ENCODE measurements at places on chromosomes 12 and 14.

DNA sequence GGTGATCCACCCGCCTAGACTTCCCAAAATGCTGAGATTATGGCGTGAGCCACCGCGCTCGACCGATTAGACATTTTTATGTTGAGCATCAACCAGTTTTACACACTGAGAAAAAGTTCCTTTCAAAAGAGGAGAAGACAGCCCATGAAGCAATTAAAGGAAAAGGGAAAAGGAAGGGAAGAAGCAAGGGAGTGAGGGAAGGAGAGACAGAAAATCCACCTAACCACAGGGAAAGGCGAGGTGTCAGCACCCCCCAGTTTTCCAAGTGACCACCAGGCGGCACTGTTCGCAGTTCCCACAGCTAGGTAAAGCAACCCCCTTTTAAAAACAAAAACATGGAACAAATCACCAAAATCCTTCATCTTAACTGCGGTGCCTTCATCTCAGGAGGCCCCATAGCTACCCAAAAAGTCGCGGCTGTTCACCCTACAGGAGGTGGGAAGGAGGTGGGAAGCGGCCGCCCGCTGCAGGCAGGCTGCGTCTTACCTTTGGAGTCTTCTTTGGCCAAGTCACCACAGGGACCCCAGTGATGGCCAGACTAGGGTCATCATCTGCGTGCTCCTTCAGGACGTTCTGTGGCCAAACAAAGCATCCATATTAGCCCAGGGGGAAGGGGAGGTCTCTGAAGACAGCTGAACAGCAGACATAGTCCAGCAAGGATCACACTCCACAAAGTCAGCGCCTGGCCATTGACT lies 86.6 kb downstream of the KDM2B start:
- peak; percentile 60 for DNase-seq

DNA sequence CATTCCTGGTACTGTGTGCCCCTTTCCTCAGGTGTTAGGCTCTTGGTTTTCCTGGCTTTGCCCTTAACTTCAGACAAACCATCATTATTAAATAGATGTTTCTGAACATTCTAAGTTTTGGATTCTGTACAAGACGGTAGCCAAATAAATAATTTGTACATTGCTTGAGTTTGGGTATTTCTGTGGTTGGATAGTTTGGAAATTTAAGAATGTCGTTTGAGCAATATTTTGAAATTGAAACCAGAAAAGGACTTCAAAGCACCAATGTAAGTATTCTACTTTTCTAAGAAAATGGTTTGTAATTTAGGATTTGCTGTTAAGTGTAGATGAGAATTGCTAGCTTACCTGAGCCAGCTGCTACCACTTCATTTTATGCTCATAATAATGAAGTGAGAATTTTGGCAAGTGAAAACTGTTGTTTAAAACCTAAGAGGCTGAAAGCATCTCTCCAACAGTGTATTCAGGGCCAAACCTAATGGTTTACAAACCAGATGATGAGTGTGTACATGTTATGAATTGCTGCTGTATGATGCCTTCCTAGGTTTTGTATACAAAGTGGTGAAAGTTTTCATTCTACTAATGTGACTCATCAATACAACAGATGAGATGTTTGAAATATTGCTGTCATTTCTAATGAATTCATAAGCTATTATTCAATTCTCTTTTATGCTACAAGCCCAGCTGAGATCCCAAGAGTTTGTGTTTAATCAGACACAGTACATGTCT lies 181.5 kb upstream of the PRKD1 start:
- DNase-seq, result no peak

DNA sequence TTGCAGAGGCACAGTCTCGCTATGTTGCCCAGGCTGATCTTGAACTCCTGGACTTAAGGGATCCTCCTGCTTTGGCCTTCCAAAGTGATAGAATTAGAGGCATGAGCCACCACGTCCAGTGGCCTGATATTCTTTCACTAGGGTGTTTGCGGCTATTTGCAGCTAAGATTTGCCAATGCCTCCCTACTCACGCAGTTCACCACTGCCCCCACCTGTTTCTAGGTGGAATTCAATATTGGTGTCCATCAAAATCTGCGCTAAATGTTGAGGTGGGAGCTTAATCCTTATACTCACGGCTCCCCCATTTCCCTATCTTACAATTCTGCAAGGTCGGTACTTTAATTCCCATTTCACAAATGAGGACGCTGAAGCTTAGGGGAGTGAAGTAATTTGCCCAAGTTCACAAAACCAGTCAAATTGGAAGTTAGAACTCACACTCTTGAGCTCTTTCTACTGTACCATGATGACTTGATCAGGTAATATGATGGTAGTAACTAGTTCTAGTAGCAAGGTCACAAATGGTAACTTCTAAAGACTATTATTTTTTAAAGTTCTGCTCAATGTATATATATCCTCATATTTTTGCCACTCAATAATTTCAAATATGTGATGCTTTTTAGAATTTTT lies 22.1 kb upstream of the LRRC9 start:
- DNase-seq, result no peak

- no peak for DNase-seq
Measured at GRCh38 chr12:113019025-113019424, 37.5 kb upstream of the DTX1 start.

GRCh38 chr12:1807087-1807860 lies 13.1 kb upstream of the LRTM2 start:
- no peak for DNase-seq

DNA sequence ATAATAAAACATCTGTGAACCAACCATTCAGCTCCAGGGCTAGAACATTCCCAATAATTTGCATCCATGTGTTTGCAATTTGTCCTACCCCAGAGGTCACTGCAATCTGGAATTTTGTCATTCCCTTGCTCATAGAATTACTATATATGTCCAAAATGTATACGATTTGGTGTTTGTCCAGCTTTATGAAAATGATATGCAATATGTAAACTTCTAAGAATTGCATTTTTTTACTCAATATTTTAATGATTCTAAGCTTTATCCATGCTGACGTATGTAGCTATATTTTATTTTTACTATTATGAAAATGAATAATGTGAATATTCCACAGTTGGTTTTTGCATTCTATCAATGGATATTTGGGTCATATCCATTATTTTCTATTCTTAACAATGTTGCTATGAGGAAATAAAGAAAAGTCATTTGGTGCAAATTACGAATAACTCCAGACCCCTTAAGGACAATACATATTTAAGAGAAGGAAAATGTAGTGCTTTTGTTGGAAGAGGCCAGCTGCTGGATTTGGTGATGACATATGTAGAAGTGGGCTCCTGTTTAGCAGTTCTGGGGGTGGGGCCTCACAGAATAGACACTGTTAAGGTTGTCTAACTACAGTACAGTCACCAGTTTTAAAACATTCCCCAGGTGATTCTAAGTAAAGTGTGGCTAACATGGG lies 139.4 kb downstream of the SLC38A4 start:
- no peak for DNase-seq

- DNase-seq, result no peak
Measured at GRCh38 chr12:70648831-70649230, 11.6 kb upstream of the PTPRB start.

GRCh38 chr14:98871796-98872195 lies 400.2 kb downstream of the BCL11B start:
- no peak for DNase-seq

DNA sequence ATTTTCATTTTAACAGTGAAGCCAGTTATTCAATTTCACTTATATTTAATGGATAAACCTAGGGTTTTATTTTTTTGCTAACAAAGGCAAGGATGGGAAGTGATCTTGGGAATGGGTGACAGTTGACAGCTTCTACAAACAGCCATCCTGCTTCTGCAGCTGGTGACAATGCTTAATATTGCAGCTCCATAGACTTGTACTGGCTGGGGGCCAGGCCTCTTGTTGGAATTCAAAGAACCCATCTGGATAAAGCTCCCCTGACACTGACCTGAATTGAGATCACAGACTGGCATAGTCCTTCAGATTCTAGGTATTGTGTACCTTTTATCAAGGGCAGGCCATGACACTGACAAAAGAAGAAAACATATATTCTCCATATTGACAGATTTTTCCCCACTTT lies 664.6 kb upstream of the FOXG1 start:
- DNase-seq, result no peak

DNA sequence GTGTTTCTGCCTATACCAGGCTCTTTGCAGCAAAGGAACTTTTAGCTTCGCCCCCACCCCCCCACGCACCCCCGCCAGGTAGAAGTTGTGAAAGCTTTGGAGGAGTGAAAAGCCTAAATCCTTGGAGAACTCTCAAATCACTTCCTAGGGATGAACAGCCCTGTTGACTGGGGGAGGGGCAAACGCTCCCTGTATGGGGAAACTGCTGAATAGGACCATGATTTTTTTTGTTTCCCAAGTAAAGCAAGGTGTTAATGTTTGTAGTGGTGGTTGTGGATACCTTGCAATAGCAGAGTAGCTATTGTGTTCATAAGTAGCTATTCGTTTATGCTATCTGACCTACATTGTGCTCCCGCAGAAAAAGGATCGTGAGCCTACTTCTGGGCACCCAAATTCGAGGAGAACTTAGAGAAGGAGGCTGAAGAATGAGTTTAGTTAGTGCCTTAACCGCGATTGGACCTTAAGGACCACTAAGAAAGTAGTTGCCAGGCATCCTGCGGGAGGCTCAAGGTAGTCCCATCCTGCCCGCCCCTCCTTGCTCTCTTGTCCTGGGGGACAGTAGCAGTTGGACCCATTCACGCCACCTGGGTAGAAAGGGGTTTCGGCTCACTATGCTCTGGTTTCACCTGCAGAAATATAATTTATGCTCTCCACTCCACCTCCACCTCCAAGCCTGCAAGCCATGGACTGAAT lies 901 bp upstream of the NFKBIA start:
- no peak for DNase-seq

GRCh38 chr14:67468378-67468730 lies 20.2 kb downstream of the TMEM229B start:
- no peak for DNase-seq

- DNase-seq, result no peak
Measured at GRCh38 chr14:70771781-70772212, 37.5 kb downstream of the MAP3K9 start.

GRCh38 chr14:67166450-67166853 lies 22.8 kb upstream of the GARIN2 start:
- DNase-seq, result peak; percentile 7

DNA sequence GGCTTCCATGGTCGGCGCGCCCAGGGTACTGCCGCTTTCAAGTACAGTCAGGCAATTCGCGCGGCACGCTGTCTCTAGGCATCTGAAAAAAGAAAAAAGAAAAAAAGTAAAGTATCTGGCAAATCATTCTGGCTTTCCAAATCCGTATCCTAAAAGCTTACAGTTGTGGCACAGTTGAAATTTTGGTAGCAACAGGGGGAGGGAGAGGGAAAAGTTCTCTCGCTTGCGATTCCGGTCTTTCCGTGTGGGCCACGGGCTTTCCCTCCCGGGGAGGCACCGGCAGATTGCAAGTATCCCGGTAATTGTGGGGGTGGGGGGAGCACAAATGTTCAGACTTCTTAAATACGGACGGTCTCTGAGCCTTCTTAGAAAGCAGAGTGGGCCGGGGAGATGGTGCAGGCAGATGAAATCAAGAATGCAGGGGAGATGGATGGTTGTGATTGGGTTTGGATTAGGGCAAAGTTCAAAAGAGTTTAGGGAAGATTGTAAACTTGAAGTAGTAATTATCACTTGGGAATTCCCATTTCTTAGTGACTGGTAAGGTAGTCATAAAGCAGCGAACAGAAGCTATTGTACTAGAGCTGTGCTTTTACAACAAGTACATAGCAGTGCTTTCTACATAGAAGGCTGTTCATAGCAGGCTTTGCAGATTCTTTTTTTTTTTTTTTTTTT lies 1.2 kb downstream of the SOCS2 start:
- DNase-seq, result no peak

DNA sequence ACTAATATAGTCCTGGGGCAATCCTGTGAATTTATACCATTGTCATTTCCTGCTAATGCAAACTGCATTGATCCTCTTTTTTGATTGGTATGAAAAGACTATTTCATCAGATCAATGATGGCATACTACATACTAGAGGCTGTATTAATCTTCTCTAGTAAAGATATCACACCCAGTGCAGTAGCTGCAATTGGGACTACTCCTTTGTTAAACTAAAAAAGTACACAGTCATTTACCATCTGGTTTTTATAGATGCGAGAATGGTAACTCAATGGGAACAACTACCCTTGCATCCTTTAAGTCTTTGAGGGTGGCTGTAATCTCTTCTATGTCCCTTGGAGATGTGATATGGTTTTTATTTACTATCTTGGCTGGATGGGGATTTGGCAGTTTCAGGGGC lies 80.2 kb upstream of the STK38L start:
- DNase-seq, result no peak

GRCh38 chr14:37466003-37466622 lies 128.9 kb downstream of the FOXA1 start:
- DNase-seq, result no peak

DNA sequence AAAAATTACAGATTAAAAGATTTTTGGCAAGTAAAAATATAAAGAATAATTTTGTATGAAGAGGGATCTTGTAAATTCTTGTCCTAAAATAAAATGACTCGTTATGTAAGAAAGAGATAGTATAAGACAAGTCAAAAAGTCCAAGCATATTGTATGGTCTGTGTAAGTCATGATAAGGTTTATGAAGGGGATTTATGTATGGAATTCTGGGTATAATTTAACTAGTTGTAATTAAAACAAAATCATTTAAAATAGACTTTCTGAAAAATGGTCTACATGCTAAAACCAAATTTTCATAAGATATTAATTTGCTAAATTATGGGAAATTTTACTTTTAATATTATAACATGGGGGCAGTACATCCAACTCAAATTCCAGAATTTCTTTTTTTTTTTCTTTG lies 17.6 kb upstream of the PEX5 start:
- no peak for DNase-seq

DNA sequence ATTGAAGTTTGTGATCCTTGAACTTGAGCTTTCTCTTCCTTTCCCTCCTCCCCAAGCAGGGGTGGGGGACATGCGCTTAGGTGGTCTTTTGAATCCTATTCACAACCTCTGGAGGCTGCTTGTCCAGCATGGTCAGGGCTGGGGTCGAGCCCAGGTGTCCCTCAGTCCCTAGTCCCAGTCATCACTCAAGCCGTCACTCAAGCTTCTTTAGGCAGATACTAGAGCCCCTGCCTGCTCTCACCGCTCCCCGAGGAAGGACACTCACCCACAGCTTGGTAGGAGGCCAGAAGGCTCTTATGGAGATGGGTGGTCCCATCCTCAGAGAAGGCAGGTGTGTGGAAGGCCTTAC lies 532 bp upstream of the C1RL start:
- DNase-seq, result no peak

DNA sequence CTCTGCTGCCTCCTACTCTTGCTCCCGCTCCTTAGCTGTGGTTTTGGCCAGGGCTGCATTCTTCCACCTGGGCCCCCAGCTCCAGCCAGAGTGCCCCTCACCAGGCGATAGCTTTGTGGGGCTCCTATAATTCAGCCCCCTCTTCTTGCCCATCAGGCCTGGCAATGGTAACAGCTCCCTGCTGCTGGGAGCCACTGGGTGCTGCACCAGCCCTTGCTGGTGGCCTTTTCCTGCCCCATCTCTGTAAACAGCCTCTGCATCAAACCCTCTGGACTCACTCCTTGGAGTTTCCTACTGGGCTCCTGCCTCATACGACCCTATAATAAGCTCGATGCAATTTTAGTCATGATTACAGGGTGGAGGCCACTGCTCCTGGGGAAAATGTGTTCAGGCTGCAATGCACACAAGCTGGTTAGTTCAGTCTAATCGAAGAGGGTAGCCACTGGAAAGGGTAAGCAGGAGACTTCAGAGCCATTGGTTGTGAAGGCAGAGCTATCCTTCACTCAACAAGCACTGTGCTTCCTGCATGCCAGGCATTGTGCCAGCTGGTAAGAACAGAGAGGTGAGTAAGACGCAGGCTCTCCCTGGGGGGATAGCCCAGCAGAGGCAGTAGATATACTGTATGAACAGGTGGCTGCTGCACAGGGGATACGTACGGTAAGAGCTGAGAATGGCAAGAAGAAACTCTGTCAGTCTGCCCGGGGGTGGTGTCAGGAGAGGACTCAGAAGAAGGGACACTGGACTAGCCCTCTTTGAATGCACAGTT lies 24.7 kb downstream of the CLMN start:
- no peak for DNase-seq
